LHCN-M2 (cell line): ENCODE measurements at places on chromosomes 3 and 15.

DNA sequence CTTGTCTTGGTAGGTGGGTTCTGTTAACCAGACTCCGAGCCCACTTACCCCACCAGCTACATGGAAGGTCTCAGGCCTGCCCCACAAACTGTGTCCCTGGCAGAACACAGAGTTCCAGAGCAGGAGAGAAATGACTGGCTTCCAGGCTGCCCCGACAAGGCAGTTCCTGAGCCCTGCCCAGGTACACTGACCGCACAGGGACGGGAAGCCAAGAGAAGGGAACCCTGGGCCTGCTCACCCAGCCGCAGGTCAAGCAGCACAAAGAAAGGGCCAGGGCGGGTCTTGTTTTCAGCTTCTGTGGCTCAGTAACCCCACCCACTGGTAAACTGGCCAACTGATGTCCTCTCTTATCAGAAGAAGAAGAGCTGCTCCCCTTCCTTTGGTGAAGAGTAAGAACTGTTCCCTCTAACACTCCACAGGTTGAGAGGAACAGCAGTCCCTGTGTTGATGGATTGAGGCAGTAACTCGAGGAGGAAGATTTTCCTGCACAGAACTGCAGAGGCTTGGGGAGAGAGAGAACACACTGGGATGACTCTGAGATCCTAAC is 68.4 kb downstream of the CRTC3 start:
- DNase-seq: peak; percentile 53

DNA sequence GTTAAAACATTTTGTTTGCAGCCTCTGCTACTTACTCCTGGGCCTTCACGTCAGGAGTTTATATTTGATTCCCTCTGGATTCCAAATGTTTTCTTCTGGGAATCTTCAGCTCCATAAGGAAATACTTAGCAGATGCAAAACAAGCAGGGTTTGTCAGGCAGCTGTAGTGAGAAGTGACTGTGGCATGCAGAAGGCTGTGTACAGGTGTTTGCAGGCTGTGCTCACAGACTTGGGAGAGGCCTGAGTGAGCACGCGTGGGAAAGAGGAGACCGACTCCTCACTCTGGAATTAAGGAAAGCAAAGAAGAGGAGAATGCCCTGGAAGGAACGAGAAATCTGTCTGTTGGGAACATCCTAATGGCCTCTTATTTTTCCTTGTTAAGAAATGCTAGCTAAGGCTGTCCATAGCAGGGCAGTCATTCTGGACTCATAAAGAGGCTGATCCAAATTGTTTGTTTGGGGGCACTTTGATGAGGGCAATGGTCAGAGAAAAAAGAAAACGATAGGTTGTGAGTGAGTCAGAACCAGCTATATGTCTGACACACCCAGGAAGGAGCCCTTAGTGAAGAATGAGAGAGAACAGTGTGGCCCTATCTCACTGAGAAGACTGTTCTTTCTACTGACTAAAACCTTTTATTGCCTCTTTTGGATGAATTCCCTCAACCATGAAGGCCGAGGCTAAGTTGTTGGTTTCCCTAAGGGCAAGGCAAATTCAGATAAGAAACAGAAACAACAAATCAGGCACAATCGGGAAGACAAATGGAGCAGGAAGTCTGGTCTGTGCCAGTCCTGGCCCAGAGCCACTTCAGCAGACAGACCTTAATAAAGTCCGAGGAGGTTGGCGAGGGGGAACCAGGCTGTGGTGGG is 82.6 kb downstream of the TGFBR2 start:
- DNase-seq: peak; percentile 59

DNA sequence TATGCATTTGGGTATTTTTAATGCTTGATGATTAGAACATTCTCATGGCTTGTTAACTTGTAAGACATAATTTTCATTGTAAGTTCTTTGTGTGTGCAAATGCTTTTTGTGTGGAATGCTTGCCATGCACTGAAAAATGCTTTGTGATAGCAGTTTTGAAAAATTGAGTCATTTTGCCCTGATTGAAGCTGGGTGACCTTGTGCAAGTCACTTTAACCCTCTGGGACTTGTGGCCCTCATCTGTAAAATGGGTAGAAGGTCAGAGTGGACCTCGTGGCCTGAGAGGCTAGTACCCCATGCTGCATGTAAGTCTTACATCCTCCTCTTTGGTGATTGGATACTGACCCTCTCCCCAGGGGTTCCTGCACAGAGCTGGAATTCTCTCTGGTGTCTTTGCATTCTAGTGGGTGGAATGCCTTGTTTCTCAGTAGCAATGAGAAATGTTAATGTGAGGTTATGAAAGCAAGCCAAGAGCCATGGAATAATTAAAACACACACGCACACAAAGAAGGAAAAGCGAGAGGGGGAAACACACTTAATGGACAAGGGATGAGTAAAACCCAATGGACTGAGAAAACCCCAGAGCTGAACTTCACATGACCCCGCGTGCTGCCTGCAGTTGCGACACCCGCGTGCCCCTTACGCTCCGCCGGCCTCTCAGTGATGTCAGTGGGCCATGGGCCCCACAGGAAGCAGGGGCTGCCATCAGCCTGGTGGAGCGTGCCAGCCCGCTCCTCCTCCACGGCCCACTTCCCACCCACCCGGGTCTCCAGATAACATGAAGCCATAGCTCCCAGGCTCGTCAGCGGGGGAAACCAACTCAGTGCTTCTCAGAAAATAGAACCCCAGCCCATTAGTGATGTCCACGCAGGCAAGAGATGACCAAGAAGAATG is 44.0 kb downstream of the SMAD3 start:
- DNase-seq: peak; percentile 94

- peak; percentile 85 for DNase-seq
Measured at GRCh38 chr15:60408463-60408981, 10.7 kb upstream of the ANXA2 start.

- no peak for DNase-seq
Measured at GRCh38 chr3:50464569-50464968, 38.9 kb downstream of the CACNA2D2 start.

DNA sequence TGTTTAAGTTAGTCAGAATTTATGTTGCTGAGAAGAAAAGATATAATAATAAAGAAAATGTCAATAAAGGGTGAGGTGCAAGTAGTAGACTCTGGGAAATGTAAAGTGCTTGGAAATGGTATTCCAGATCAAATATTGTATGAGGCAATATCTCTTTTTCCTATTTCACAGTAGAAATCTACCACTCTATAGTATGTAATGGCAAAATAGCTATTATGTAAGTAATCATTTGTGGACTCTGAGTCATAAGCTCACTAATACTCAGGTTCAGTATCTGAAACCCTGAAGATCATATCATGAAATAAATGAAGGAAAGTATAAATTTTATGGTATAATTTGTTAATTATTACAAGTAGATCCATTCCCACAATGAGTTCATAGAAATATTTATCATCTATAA is 322.1 kb downstream of the PYDC2 start:
- no peak for DNase-seq

DNA sequence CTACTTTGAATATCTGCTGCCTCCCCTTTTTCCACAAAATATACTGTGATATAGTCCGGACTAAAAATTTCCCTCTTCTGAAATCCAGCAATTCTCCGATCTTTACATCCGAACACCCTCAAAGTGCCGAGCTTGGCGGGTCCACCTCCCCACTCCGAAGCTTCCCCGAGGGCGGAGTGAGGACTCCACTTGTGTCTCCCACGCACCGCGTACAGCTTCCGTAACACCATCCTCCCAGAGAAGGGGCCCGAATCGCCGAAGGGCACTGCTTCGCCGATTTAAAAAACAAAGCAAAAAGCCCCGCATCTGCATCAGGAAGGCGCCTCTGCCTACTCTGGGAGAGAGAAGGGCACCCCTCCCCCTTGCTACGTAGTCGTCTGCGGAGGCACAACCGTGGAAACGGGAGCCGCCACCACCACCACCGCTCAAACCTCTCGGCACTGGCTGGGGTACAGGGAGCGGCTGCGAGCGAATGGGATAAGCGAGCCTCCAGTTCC is 551 bp downstream of the NCBP2 start:
- DNase-seq: no peak

GRCh38 chr3:3087279-3087678 is 22.9 kb downstream of the IL5RA start:
- DNase-seq: no peak

GRCh38 chr15:22988811-22989210 is 8.6 kb upstream of the CYFIP1 start:
- DNase-seq: no peak

DNA sequence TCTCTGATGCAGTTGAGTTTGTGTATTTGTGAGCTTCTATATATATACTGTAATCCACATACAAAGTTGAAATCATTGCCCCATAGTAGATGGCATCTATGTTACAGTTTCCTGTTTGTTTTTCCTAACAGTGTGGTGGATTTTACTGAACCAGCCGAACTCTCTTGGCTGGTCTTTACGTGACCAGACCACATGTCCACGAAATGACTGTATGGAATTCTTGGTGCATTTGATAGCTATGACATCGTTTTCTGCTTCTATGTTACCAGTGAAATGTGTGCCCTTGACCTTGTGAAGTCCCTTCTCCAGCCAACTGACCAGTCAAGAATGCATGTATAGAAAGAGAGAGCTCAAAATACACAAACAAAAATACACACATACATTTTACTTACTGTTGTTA is 1.8 kb downstream of the KCNMB2 start:
- no peak for DNase-seq

DNA sequence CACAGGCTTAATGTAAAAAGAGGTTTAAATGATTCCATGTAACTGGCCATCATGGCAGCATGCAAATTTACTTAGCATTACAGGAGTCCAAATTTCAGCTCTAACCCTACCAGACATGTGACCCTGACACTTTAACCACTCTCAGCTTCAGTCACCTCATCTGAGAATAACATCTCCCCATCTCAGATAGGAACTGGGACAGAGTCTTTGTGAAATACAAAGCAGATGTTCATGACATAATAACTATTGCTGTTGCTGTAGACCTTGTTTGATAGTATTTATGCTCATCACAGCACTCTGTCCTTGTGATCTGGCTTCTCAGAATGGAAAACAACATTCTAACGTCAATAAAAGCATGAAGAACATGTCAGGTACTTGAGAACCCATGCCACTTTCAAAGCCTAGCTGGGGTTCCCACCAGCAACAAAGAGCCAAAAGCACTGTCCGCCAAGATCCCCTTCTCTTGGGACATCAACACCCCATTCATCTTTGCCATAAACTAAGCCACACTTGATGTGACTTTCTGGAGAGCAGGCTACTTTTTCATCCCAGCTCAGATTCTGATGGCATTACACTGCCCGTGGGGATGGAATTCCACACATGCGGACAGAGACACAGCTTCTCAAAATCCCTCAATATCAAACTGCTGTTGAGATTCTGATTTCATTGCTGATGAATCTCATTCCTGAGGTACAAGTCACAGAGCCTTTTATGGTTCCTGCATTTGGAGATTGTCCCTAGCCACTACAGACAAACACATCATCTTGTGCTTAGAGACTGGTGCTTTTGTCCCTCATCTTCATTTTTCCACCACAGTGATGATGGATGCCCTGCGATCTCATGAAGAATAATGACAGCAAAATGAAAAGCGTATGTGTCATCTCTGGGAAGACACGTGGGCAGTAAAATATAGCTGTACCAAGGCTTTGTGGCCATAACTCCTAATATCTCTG is 202.7 kb downstream of the TNIK start:
- DNase-seq: peak; percentile 71
